ENCODE measurements at places on chromosomes 16 and 17.

DNA sequence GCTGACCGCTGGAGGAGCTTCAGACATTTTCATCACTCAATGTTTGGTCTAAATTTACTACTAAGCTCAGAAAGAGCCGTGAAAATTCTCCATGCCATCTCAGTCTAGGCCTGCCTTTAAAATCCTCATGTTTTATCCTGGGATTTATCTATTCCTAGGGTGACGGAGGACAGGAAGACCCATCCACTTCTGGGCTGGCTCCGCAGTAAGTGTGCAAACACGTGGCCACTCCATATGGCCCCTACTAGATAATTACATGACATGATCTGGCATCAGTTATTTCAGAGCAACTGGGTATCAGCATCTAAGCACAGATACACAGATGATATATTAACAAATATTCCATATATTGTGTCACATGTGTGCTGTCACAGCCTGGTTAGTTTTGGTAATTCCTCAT is 77.8 kb upstream of the HS3ST4 start:
- DNase-seq = no peak

DNA sequence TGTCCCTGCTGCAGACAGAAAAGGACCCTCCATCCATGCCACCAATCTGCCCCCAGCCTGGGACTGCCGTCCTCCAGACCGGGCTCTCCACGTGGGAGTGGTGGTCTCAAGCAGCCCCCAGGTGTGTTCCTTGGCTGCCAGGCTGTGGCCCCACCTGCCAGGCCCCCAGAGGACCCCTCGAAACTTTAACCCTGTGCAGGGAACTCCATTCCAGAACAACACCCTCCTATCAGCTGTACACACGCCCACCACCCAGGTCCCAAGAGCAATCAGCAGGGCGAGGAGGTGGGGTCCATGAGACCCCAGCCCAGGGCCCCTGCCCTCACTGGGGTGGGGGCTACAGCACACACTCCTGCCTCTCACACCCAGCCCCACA is 1.4 kb downstream of the PYCR1 start:
- DNase-seq = no peak

- no peak for DNase-seq
Measured at GRCh38 chr17:5365831-5366230, 53.6 kb downstream of the NUP88 start.

DNA sequence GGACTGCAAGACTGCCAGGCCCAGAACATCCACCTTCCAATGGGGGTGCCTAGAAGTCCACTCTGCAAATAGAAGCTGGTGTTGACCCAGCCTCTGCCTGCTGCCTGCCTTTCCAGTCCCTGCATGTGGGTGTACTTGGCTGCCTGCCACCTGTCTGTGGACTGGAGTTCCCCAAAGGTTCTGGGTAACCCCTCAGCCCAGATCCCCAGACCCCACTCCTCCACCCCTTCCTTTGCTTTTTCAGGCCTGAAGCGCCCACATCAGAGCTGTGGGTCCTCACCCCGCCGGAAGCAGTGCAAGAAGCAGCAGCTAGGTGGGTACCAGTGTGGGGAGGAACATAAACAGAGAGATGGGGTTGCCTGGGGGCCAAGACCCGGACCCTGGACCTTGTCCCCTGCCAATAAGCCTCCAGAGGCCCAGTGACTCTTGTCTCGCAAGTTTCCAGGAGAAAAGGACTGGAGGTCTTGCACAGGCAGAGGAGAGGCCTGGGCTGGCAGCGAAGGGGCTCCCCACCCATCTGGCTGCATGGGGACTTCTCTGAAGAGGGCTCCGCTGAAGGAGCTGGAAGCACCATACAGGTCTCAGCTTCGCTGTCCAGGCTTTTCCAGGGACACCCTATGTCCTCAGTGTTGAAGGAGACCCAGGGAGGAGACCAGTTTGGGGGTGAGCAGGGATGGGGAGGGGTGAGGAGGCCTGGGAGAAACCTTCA is 34.3 kb downstream of the NLRC5 start:
- DNase-seq = no peak

DNA sequence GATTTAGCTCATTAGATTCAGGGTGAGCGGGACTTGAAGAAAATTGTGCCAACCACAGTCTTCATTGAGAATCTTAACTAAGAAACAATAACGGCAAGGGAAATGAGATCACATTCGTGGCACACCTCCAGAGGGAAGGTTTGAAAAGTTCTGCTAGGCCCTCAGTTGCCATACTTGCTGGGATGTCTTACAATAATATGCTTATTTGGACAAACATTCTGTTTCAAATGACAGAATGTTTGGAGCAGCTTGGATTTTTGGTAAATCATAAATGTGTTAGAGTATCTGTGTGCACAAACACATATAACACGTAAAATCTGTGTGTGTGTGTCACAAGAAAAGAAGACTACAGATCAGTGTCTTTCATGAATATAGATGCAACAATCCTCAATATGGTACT is 24.6 kb upstream of the TEKT3 start:
- no peak for DNase-seq

DNA sequence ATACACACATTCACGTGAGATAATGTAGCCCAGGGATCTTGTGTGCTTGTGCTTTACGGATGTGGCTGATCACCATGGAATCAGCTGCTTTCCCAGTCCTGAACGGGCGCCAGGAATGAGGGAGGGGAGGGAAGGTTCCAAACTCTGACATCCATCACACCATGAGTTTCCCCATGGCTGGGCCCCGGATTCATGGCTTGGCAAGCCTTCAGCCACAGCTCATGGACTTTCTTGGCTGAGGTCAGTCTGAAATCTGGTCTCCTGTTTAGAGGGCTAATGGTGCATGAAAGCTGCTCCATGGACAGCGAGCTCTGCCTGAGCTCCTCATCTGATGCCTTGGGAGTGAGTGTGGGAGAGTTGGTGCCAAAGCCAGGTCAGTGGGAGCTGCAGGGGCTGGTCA is 767.6 kb upstream of the EEF2KMT start:
- no peak for DNase-seq
